ENCODE measurements at places on chromosomes 4 and X.
A peak's percentile ranks its signal among the peaks of the same experiment; 100 is the strongest.

DNA sequence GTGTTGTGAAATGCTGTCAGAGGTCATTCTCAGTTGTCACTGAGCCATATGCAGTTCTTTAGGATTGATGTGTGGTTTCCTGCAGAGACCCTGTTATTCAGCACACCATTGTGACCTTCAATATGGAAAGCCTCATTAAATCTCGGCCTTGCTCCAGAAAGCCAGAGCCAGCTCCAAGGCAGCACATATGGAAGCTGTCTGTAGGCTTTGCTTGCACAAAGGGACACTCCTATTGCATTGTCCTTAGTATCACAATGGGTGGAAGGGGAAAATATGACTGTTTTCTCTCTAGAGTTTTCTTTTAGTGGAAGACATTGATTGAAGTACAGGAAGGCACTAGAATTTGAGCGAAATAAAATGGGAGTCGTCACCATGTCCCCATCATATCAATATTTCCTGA is 179.0 kb downstream of the CEP135 start:
- no peak for DNase-seq

DNA sequence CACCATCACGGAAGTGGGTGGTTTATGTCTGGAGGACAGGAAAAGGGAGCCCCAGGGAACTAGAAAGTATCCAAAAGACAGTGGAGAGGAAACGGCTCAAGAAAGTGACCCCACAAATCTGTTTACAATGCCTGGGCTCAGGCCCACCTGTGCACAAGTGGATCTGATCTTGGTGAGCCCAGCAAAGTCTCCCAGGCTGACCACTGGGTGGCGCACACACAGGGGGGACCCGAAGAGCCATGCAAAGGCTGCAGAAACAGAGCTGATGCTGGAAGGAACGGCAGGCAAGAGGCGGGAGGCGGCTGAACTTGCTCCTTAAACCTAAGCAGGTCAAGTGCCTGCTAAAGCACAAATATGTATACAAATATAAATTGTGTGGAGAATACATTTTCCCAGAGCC is 9.6 kb downstream of the HAUS7 start:
- DNase-seq: no peak

- no peak for DNase-seq
Observed at GRCh38 chrX:107804427-107804826, 21.2 kb upstream of the MID2 start.

DNA sequence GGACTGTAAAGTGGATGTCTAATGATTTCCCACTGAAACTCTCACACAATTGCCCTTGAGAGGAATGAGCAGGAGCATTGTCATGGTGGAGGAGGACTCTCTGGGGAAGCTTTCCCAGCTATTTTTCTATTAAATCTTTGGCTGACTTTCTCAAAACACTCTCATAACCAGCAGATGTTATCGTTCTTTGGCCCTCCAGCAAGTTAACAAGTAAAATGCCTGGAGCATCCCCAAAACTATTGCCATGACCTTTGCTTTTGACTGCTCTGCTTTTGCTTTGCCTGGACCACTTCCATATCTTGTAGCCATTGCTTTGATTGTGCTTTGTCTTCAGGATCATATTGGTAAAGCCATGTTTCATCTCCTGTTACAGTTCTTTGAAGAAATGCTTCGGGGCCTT is 120.2 kb upstream of the PDE5A start:
- DNase-seq: no peak

DNA sequence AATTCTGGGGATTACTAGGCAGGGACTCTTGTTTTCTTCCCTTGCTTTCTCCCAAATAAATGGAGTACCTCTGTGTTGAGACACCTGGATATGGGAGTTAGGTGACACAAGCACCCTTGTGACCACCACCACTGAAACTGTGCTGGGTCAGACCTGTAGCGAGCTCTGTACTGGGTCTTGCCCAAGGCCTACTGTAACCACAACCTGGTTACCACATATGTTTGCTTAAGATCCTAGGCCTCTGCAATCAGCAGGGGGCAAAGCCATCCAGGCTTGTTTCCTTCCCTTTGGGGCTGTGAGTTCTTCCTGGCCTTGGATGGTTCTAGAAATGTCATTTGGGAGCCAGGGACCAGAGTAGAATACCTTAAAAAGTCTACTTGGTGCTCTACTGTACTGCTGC is 49.4 kb downstream of the LPAR4 start:
- DNase-seq: no peak

- no peak for DNase-seq
Observed at GRCh38 chrX:115410731-115411428, 121.4 kb downstream of the LUZP4 start.

- peak; percentile 10 for DNase-seq
Observed at GRCh38 chrX:25523574-25524540, 508.1 kb upstream of the ARX start.

- DNase-seq: no peak
Observed at GRCh38 chr4:173130687-173131086, 37.9 kb upstream of the GALNT7 start.

DNA sequence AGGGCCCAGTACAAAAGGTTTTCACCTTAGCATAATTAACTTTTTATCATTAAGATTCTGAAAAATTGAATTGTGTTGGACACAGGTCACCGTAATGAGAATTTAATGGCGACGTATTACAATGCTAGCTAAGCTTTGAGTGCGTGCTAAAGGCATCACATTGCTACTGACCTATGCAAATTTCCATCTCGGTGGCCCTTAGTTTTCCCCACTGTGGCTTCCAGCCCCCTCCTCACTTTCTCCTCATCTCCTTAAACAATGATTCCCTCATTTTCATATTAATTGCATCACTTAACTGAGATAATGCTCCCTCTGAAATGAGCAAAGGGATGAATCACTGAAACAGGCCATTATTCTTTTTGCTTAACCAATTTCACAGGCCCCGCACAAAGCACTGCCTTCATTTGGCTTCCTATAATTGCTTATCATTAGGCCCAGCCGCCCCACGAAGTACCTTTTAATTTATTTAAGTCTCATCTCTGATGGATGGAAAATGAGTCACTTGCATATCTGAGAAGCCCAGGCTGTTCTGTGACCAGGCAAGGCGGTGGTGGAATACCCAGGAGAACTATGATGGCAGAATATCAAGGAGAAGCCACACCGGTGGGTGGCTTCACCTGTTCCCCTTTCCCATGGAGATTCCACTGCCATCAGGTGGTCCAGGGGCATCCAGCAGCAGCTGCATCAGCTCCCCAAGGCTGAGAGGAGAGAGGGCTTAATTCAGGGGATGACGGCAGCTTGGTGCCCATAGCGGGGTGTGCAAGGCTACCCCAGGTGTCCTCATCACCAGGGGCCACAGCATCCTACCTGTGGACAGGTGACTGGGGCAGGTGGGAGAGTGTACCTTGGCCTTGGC is 223.8 kb upstream of the BOD1L1 start:
- no peak for DNase-seq

- DNase-seq: no peak
Observed at GRCh38 chrX:2627272-2627867, 63.7 kb upstream of the CD99 start.

DNA sequence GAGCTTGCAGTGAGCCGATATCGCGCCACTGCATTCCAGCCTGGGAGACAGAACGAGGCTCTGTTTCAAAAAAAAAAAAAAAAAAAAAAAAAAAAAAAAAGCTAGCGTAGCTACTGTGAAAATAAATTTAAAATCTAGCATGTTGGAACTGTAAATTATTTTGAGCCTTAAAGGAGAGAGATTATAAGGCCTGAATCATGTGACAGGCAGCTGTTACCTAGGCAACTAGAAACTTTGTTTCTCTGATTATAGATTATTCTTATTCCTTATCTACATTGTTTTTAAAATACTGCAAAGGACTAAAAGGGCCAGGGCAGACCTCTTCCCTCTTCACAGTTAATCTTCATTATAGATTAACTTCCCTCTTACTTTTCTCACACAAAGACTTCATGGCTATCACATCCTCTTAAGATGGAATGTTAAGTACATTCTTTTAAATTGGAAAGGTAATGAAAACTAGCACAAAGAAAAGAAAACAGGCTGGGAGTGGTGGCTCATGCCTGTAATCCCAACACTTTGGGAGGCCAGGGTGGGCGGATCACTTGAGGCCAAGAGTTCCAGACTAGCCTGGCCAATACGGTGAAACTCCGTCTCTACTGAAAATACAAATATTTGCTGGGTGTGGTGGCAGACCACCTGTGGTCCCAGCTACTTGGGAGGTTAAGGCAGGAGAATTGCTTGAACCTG is 21.1 kb upstream of the PDS5A start:
- no peak for DNase-seq

DNA sequence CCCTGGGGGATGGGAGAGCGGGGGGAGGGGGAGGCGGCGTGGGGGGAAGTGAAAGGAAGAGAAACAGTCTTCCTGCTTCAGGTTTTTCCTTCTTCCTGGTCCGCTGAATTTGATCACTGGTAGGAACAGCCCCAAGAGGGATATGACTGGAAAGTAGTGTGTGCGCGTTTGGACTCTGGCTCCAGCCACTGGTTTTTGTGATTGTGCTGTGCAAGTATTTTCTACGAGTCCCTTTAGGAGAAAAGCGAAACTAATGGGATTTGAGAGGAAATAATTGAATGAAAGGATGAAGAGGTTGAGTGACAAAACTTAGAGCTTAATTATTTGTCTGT is 836 bp downstream of the PRRG1 start:
- no peak for DNase-seq

GRCh38 chr4:115275615-115276014 is 162.2 kb upstream of the NDST4 start:
- no peak for DNase-seq

DNA sequence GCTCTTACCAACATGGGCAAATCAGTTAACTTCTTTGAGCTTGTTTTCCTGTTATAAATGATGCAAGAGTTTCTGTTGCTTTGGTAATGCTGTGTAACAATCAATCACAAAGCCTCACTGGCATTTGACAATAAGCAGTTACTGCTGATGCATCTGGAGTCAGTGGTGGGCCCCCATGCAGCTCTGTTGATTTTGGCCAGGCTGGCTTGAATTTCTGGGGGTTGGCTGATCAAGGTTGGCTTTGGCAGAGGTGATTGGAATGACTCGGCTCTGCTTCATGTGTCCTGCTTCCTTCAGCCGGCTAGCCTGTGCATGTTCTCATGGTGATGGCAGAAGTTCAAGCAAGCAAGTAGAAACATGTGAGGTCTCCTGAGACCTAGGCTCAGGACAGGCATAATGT is 90.4 kb downstream of the PHEX start:
- DNase-seq: no peak

DNA sequence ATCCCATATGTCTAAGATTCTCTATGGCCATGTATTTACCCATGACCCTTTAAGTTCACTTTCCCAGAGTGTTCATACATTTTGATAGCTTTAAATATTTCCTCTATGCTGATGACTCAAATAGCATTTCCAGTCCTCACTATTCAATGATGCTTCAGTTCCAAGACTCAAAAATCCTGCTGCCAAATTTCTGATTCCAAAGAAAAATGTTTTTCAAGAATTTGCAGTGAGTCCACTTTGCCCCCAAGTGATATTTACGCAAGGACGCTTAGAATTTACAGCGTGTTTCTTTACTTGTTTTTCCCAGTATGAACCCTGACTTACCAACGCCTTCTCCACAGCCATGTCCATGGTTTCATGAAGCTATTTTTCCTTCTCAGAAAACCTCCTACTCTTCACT is 127.9 kb upstream of the PCDH18 start:
- no peak for DNase-seq

DNA sequence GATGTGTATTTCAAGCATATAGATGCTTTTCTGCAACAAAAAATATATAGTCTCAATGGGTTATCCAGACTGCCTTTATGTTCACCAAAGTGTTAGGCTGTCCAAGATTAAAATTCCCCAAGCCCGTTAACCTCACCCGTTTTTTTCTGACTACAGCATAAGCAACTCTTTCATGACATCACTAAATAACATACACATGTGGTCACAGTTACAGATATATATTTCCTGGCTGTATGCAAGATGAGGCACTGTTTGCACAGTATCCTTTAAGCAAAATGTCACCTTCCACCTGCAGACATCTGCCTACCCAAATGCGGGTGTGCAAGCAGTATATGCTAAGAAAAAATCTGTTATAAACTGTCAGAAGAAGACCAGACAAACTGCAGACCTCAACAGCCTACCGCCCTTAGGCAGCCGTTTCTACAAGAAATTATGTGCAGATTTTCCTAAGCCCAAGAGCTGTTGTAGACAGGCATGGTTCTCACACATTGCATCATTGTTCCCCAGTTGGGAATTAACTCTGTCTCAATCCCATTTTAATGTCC is 183.1 kb upstream of the MXRA5 start:
- DNase-seq: no peak

- DNase-seq: no peak
Observed at GRCh38 chr4:133147921-133148689, 989 bp upstream of the PCDH10 start.

DNA sequence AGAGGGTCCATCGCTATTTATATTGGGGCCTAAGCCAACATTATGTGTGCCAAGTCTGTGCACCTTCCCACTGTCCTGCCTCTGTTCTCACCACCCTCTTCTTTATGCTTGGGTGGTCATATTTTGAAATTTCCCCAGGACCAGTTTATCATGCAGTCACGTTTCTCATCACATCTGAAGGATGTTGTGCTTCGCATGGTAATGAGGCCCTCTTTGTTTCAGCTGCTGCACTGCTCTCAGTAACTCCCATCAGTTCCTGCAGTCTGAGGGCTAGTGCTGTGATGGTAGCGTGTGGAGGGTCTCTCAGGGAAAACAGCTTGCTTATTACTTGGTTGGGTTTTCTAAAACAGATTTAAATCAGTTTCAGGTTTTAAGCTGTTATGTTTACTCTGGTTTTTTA is 288.0 kb downstream of the AFF2 start:
- DNase-seq: no peak

DNA sequence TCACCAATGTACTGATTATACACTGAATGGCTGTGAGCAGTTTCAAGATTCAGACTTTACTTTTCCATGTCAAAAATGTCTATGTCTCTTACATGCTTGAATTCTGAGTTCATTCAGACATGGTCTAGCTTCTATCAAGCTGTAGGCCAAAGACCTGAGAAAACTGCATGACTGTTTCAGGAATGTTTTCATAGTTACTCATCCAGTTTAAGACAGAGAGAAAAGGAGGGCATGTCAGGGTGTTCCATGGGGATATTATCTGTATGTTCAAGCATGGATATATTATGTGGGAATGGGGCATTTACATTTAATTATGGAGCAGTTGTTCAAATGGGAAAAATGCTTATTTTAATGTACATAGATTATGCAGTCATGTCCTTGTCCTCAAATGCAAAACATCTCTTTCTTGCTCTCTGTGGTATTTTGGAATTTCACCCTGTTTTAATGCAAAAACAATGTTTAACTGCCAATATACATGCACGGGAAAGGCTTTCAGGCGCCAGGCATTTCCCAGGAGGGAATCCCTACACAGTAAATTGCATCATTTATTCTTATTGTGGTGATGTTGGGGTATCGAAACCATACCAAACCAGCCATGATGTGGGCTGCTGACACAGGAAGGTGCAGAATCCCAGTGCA is 429.1 kb upstream of the INTU start:
- no peak for DNase-seq

GRCh38 chr4:85805891-85806290 is 330.9 kb downstream of the ARHGAP24 start:
- no peak for DNase-seq

DNA sequence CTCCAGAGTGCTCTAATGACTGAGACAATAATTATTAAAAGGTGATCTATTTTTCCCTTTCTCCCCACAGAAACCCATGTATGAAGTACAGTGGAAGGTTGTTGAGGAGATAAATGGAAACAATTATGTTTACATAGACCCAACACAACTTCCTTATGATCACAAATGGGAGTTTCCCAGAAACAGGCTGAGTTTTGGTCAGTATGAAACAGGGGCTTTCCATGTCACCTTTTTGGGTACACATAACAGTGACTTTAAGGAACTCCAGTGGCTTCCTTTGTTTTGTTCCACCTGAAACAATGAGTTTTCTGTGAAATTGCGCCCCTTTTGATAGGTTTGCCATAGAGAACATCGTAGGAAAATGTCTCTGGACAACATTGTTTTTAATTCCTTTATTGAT is 69.6 kb downstream of the KIT start:
- DNase-seq: no peak
